Activated naive CD4-positive, alpha-beta T cell treated with anti-CD3 and anti-CD28 coated beads for 36 hours (primary cell): ENCODE measurements at places on chromosomes 6 and 20. TPM values are rescaled to one million over a fixed set of nuclear protein-coding genes. Genes with fewer than 3 reads are reported as not detected.

IL17F gene
- total RNA-seq = 3.3 TPM

OLIG3 gene
- total RNA-seq = not detected

DNA sequence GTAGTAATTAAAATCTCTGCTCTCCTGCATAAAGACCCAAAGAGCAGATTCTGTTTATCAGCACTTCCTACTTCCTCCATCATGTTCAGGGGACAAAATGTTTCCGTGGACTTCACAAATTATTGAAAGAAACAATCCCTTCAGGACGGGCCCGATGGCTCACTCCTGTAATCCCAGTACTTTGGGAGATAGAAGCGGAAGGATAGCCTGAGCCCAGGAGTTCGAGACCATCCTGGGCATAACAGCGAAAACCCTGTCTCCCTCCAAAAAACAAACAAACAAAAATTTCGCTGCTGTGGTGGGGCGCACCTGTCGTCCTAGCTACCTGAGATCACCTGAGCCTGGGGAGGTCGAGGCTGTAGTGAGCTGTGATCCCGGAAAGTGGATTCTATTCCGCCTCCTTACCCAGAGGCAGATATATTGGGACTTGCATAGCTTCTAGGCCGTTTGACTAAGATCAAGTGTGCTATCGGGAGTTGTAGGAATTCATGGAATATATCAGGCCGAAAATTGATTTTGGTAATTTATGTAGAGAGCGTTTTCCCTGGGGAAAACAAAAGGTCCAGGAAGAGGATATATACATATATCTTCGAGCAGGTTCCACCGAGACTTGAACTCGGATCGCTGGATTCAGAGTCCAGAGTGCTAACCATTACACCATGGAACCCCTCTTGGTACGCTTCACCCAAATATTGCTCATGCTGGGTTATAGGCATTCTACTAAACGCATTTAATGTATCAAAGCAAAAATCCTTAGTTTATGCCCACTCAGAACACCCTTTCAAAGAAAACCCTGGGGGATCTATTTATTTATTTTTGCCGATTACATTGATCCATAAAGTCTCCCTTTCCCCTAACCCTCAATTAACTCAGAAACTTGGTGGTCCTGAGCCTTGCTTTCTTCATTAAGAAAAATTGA lies 74.5 kb upstream of the ZNF184 start:
- DNase-seq = peak; percentile 69

DNA sequence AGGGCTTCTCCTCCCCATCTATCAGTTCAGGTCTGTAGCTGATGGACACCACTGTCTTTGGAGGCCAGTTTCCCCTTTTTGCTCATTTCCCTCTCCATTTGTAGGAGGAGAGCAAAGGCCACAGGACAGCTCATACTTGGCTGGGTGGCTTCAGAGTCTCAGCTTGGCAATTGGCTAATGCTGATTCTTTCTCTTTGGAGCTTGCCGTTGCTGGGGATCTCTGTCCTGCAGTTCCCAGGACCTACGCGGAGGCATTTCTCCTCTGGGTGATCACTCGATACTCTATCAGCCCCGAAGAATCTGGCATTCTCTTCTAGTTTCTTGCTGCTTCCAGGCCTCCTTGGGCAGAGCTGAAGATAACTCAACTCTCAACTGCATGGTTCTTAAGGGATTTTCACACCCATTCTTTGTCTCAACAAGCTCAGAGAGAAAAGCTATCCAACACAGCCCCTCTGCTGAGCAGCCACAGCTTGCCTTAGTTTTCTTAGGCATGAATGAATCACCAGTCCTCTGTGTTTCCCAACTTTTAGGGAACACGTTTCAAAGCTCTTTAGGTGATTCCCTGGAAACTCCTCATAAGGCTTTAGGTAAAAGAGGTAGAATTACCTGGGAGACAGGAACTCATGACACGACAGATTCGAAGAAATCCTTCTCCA lies 19.2 kb upstream of the SSR1 start:
- no peak for DNase-seq

GRCh38 chr6:30073489-30074235 lies 1.9 kb downstream of the RNF39 start:
- no peak for DNase-seq

DNA sequence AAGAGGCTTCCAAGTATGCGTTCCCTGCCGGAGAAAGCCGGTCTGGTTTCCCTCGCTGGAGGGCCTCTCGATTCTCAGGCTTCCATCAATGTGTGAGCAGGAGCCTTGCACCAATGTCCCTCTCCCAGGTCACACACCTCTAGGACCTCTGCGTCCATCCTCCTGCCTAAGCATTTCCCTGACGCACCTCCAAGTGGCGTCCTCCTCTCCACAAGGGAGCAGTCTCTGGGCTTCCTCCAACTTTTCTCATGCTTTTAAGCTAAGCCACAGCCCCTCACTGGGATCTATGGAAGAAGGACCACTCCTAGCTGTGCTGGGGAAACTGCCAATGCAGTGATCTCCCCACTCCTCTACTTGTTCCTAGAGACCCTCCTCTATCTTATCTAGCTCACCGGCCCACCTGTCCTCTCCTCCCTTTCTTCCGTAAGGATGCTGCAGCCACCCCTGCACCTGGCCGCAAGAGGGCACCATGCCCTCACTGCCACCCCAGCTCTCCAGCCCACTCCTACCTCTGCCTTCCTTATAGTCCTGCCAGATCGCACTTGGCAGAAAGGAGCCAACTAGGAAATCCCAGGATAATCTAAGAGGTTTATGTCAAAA lies 258.7 kb downstream of the LRFN2 start:
- DNase-seq = peak; percentile 55
